ENCODE measurements at places on chromosomes 2 and 18.

GRCh38 chr2:122328816-122329215, 573.4 kb downstream of the TSN start:
- no peak for DNase-seq

GRCh38 chr18:76121011-76121410, 374.0 kb downstream of the ZNF516 start:
- DNase-seq: no peak

DNA sequence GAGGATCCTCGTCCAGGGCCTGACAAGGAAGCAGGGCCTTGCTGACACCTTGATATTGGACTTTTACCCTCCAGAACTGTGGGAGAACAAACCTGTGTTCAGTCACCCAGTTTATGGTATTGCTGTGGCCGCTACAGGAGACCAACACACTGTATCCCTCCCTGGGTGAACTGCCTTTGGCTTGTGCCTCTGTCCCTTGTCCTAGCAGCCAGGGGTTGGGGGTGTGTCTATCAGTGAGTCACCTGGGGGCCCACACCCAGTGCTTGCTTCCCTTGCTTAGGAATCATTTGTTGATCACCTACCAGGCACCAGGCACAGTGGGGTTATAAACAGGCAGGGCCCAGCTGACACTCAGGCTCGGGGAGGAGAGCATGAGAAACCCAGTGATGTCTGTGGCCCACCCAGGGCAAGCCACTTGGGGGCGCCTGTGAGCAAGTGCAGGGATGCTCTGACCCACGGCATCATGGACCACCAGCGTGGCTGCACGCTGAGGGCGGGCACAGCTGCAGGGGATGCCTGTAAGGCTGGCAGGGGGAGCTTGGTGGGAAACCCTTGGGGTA, 17.1 kb downstream of the TMEM185B start:
- DNase-seq: no peak

GRCh38 chr2:108220942-108221541, 18.7 kb upstream of the SULT1C3 start:
- peak; percentile 77 for DNase-seq

DNA sequence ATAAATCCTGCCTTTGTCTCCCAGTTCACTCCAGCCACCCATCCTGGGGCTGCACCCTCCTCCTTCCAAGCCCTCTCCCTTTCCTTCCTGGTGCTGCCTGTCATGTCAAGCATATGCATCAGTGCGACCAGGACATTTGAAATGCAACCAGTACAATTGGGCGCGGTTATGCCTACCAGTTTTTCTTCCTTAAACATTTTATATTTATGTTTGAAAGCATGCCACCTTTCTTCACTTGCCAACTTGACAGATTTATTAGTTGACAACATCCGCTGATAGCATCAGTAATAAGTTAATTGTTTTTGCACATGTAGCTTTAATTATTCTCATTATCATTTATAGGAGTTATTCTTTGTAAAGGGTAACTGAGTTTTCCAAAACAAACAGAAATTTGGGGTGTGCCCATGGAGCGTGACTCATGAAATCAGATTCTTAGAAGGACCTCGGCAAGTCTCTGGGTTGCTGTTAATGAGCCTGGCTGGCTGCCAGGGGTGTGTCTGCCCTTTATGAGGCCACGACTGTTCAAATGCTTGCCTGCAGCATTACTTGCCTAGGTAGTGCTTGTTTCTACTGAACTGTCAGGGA, 32.8 kb upstream of the IL1B start:
- no peak for DNase-seq

DNA sequence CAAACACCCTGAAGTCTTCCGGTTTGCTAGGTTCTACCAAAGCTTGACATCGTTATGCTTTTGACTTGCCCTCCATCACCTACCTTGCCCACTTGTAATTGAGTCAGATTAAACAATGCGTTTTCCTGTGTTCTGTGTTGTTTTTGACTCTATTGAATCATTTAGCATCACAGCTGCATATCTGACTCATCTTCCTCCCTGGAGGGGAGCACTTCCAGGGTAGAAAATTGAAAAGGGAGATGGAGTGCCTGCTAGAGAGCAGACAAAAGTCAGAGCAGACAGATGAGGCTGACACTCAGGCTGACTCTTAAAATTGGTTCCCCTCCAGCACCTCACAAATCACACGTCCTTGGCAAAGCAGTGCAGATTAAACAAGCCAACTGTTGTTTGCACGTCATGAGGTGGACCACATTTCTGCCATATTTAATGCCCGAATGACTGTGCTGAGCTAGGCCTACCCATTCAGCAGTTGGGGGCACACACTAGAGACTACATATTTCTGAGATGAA, 2.2 kb downstream of the MPP4 start:
- DNase-seq: no peak

DNA sequence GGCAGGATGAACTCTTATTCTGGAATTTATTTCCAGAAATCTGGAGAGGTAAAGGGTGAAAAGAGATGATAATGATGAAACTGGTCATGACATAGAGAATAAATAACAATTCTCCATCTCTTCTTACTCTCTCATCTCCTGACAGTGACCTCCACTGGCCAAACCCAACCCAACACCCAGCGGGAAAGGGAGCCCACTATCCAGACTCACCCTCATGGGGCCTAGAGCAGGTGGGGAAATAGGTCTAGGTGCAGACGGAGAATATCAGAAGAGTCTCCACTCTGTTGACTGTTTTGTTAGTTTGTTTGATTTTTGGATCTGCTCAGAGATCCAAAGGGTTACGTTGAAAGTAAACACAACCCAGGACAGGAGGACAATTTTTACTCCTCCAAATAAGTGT, 263.2 kb upstream of the PARD3B start:
- DNase-seq: no peak

GRCh38 chr2:219451661-219452360, 17.2 kb downstream of the SPEG start:
- peak; percentile 57 for DNase-seq

DNA sequence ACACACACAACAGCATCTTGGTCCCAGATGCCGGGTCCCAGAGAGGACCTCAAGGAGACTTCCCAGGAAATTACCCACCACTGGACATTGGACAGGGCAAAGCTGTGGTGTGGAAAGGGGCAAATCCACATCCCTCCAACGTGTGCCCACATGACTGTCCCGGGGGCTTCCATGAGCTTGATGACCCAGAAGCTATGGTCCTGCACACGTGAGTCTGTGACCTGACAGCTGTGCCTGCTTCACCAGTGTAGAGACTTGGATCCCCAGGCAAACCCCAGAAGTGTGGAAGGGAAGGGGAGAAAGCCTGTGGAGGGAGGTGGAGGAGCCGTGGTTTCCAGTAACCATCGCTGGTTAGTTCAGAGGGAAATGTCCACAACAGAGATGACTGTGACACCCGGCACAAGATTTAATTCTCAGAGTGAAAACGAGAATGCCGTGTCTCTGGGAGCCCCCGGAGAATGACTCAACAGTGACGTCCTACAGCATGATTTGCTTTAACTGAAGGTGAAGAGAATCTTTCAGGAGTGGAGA, 19.1 kb upstream of the GPR55 start:
- no peak for DNase-seq

GRCh38 chr2:118449401-118449800, 361.1 kb downstream of the INSIG2 start:
- DNase-seq: no peak

GRCh38 chr18:36130039-36130831, 536 bp downstream of the ELP2 start:
- DNase-seq: no peak

GRCh38 chr2:107545851-107546250, 280.8 kb upstream of the RGPD4 start:
- no peak for DNase-seq

GRCh38 chr2:12428786-12429185, 287.9 kb upstream of the TRIB2 start:
- DNase-seq: no peak

DNA sequence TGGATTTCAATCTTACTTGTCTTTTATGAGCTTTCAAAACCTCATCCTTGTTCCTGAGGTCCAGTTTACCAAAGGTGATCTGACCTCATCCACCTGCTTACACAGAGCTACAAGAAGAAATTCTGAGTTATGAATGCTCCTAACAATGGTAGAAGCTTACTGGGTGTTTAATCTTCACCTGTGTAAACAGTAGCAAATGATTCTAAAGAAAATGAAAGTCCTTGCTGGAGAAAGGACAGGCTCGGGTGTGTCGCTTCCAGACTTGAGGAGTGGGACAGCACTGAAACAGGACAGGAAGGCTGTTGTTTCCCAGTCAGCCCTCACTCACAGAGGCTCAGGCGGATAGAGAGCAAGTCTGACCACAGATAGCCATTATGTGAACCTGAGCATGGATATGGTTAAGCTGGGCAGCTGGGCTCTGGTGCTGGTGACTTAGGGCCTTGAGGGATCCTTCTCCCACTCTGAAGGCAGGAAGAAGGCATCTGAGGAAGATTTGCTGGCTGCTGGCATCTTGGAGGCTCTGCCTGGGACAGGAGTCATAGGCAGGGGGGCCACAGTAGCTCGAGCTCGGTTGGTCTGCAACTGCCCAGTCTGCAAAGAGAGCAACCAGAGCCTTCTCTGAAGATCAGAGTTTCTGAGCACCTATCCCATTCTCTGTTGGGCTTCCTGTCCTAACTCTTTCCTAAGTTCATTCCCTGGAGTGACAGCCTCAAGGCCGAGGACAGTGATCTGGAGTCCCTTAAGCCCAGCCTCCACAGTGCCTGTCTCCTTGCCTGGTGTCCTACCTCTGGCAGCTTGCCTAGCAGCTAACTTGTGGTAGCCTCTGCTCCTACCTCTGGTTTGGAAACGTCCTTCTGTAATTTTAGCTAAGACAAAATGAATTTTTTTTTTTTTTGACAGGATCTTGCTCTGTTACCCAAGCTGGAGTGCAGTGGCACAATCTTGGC, 4.0 kb downstream of the DOK1 start:
- no peak for DNase-seq

DNA sequence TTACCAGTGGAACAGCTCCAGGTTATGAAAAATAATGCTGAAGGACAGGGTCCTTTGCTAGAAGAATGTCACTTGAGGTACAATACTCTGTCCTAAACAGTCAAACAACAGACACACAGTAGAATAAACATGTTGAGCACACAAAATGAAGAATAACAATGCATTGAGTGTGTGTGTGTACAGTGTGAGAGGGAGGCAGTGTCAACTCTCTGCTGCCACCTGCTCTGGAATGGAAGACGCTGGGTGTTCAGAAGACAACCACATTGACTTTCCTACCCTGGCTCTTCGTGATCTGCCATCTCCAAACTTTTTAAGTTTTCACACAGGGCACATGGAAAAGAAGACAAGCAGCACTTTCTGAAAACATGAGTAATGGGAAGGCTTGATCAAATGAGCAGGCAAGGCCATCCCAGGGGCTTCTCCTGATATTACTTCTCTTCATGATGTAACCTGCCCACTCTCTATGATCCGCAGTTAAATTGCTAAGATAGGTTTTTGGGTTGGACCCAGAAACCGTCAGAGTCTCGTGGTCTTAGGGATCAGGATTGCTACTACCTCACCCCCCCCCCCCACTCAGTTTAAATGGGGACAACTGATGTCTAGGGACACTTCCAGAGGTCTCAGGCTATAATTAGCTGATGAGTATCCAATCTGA, 533.2 kb upstream of the TNP1 start:
- DNase-seq: no peak

DNA sequence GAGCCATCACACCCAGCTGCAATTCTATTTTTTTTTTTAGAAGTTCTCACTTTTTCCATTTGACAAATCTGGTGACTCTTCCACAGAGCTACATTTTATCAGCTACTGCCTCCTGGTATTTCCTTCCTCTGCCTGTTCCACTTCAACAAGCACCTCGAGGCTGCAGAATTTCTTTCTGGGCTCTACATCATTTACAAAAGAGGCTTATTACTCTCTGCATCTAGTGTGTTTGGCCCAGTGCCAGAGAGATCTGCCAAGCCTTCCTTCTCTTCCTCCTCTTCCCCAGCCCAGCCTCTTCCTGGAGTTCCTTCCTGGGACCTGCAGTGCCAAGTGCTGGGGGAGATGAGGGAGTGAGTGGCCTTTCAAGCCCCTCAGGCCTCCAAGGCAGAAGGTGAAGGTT, 119.6 kb upstream of the ITGA6 start:
- DNase-seq: no peak

DNA sequence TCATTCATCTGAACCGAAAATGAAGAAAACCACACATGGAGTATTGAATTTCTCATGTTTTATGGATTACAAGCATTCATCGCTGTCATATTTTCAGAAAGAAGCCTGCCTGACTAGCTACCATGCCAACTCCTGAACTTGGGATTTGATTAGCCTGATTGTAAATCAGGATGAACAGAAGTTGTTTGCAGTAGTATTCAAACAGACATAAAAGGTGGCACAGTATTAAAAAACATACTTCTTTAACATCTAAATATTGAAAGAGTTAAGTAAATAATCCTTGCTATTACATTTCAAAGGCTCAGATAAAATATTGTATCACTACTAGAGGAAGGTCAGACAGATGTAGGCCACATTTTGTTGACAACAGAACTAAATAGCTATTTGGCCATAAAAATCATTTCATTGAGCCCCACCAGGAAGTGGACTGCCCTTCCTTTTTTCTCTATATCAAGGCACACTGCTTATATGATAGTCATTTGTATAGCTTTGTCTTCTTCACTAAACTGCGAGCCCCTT, 21.6 kb downstream of the SLC38A11 start:
- DNase-seq: no peak

DNA sequence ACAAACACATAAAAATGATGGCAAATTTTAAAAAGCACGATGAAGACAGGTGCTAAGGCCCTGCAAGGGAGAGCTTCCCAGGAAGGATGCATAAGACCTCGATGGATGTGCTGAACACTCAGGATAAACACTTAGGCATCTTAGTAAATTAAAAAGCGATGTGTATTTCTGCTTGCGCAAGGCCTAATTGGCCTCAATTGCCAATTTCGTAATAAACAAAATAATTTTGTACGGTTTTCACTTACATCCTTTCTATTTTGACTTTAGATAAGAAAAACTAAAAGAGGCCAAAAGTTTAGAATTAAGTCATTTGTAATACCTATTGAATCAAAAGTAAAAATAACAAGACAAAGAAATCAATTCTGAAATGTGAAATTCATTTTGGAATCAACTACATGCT, 189.1 kb downstream of the TCF4 start:
- DNase-seq: no peak

DNA sequence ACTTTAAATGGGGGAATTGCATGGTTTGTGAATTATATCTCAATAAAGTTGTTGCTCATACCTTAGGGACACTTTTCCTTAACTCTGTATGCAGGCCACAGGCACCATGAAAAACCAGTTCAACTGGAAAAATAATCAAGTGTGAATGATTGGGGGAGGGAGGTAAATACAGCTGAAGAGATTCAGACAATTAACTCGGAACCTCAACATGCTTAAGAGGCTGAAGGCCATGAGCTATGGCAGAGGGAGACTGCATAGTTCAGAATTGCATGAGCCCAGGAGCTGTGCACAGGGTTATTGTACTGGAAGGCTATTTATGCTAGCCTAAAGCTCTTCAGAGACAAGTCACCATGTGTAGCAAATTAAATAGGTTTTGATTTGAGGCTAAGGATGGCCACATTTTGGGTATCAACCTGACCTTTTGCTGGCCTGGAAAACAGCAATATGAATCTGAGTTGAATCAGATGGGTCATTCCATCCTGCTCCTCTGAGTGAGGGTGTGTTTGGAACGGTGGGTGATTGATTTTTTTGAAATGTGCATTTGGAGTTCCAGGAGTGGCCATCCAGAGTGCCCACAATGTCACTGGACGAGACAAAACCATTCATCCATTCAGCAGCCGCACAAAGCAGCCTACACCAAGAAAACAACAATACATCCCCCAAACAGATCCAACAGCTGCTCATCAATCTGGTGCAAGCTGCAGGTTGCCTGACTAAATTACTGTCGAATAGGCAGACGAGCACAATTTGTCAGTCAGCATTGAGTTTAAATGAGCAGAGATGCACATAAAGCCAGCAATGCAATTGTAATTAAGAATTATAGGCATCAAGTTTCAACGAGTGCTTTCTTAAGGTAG, 42.5 kb downstream of the HRH4 start:
- DNase-seq: no peak

All from midbrain (tissue), 1 donor.